Fibroblast of skin of right biceps (primary cell): ENCODE measurements at places on chromosomes 11 and 22.

DNA sequence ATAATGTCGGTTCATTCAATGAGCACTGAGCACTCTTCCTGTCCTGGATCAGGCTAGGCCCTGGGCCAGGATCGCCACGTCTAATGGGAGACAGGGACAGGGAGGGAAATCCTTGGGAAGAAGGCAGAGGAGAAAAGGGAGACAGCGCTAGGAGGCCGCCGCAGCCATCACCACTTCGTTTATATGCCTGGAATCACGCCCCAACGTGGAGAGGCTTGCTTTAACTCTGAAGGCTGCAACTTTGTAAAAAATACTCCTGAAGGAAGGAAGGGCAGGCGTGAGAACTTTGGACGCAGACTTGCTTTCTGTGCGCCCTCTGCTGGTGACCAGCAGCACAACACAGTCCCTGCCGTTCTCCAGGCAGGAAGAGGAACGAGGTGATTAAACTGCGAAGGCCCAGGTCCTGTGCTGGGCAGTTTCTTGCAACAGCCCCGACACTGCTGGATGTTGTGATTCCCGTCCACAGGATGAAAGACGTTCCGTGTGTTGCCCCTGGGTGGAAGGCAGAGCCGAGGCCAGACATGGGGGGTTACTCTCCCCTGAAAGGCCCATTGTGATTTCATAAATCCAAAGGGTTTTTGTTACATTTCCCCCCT lies 22.1 kb downstream of the RIBC2 start:
- DNase-seq, result peak; percentile 87

GRCh38 chr11:129911298-129911697 lies 15.9 kb upstream of the NFRKB start:
- peak; percentile 27 for DNase-seq

- DNase-seq, result no peak
These were observed 7.8 kb upstream of the KDM2A start for GRCh38 chr11:67111261-67111660.

- no peak for DNase-seq
These were observed 20.1 kb upstream of the SPINDOC start for GRCh38 chr11:63793161-63793560.
